ENCODE measurements at places on chromosomes 13 and 19. TPM values are rescaled to one million over a fixed set of nuclear protein-coding genes. Genes with fewer than 3 reads are reported as not detected.

- no peak for DNase-seq
- H3K4me3 ChIP-seq, result no peak overlapping the region
- H3K27ac ChIP-seq, result peak overlapping the region; percentile 64
- no peaks in the 10 kb centered on the region for H3K36me3 ChIP-seq
- no peaks in the 10 kb centered on the region for H3K27me3 ChIP-seq
Observed at GRCh38 chr13:80361883-80362327, 21.0 kb upstream of the SPRY2 start.

Gene MYDGF
- 78.1 TPM for total RNA-seq

GRCh38 chr13:99367663-99368448 lies 60.7 kb upstream of the GPR183 start:
- H3K4me3 ChIP-seq, result no peak overlapping the region
- H3K4me1 ChIP-seq, result no peaks in the 10 kb centered on the region
- H3K36me3 ChIP-seq, result no peaks in the 10 kb centered on the region
- no peak for DNase-seq
- no peak overlapping the region for H3K27ac ChIP-seq

- DNase-seq, result no peak
- H3K27me3 ChIP-seq, result no peaks in the 10 kb centered on the region
- H3K36me3 ChIP-seq, result no peaks in the 10 kb centered on the region
- H3K27ac ChIP-seq, result no peak within 1 kb of the TSS
Observed at GRCh38 chr19:10339380-10339960, at the start of gene ICAM3. Gene ICAM3, minus strand, starts transcription at chr19:10339624. Its CDS starts 10 bp downstream, at chr19:10339614.

Gene CASP14
- not detected for total RNA-seq
